NCI-H187 treated with DMSO at 0.1 percent for 48 hours (cell line): ENCODE measurements at places on chromosomes 11 and 22.

GRCh38 chr11:75350743-75351540 is 519 bp downstream of the ARRB1 start:
- no peak for DNase-seq

DNA sequence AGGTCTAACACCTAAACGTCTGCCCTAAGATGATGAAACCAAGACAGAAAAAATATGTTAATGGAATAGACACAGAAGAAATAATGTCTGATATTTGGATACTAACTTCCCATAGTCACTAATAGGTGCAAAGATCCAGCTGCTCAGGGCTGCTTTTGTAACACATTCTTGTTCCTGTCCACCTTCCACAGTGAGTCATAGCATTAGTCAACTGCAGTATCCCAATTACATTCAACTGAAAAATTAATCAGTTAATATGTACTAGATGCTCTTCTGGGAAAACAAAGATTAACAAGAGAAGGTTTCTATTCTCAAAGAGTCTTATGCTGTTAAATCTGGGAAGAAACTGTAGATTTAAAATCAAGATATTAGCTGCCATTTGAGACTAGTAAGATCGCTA is 47.6 kb downstream of the HEPHL1 start:
- DNase-seq, result no peak

GRCh38 chr11:70886676-70887541 is 365.5 kb downstream of the SHANK2 start:
- no peak for DNase-seq

DNA sequence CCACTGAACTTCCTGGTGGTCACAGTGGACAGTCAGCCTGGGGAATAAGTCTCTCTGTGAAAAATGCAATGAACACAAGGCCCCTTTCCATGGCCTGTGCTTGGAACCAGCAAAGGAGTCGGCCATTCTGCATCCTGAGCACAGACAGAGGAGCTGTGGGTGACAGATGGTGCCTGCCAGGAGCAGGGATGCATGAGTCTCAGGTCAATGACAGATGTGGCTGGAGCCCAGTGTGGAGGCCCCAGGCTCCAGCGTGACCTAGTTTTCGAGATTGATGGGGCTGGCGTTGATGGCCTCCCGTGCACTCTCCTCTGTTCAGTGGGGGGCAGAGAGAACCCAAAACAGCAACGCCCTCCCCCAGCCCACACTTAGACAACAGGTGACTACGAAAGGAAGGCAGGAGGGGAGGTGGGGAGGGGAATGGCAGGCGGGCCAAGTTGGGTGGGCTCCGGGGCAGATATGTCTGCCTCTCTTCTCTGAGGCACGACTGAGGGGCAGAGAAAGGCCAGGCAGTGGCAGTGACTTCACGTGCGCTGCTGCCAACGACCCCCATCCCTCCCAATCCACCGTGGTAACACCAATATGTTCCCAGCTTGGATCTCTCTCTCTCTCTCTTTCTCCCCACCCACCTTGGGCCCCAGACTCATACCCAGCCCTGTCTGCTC is 34.4 kb upstream of the CD5 start:
- no peak for DNase-seq

DNA sequence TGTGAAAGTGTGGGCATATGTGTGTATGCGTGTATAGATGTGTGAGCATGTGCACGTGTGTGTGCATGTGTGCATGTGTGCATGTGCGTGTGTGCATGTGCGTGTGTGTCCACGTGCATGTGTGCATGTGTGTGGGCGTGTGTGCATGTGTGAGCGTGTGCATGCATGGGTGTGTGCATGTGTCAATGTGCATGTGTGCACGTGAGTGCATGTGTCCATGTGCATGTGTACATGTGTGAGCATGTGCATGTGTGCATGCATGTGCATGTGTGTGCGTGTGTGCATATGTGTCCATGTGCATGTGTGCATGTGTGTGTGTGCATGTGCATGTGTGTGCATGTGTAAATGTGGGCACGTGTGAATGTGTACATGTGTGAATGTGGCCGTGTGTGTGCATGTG is 95.3 kb downstream of the ST3GAL4 start:
- DNase-seq, result no peak

DNA sequence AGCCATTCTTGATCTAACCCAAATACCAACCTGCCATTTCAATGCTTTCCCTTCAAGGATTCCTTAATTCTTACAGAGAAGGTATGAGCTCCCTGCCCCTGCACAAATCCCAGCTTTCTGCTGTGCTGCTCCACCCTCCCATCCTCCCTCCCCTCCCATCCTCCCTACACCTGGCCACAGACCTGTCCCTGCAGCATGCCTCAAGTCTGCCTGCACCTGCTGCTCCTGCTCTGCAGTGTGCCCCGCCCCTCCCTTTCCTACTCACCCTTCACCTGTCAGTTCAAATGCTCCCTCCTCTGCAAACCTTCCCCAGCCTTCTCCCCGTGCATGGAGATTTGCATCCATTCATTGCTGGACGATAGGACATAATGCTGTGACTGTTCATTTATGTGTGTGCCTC is 139.9 kb upstream of the NARS2 start:
- DNase-seq, result peak; percentile 84

DNA sequence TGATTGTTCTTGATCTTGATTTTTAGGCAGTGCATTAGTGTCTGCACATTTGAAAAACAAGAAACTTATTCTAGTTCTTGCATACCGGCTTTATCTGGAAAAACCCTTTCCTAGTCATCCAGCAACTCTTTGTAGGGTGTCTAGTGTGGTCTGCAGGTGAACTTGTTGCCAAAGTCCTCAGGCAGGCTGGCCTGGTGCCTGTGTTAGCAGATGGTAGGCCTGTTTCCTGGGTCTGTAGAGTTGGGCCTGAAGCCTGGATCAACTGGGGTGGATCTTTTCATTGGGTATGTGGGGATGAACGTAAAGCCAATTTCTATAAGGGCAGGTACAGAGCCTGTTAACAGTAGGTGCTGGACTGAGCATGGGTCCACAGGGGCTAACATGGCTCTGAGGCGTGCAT is 5.6 kb upstream of the GLYATL1 start:
- no peak for DNase-seq

- no peak for DNase-seq
Observed at GRCh38 chr11:59173964-59174663, 2.2 kb downstream of the DTX4 start.

- no peak for DNase-seq
Observed at GRCh38 chr22:35611891-35612576, 5.1 kb downstream of the MB start.

DNA sequence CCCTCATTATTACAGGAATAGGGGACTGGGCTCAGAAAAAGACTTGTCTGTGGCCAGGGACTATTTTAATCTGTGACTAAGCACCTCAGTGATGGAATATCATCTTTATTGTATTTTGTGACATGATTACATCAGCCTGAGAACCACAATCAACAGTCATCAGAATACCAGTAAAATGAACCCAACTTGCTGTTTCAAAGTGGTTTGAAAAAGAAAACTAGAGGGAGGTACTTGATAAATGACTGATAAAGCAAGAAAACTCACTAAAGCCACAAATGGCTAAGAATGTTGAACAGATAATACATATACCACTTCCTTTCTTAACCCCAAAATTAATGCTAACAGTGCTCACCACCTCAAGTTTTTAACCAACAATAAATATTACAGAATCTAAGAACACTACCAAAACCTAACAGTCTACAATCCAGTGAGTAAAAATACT is 155.7 kb downstream of the ATG16L2 start:
- no peak for DNase-seq

GRCh38 chr11:107140983-107141382 is 122.7 kb upstream of the GUCY1A2 start:
- no peak for DNase-seq

DNA sequence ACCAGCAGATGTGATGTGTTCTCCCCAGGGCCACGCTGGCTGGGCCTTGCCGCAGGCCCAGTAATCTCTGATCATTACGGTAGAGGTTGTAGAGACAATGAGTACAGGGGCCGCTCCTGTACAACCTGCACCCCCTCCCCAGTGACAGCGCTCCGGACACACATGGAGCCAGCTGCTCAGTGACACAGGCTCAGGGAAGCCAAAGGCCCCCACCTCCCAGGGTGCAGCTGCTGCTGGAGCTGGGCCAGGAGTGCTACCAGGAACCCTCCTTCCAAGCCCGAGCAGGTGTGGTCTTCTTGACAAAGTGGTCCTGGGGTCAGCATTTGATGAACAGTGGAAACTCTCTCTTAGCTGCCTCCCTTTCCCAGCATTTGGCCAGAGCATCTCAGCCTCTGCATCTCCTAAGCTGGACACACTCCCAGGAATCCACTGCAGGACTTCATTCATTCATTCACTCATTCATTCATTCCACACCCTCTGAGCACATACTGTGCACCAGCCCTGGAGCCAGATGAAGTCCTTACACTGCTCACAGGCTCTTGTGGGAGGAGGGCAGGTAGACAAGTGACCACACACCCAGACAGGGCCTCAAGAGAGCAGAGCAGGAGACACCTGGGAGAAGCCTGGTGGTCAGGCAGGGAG is 49.6 kb upstream of the MPEG1 start:
- DNase-seq, result no peak

DNA sequence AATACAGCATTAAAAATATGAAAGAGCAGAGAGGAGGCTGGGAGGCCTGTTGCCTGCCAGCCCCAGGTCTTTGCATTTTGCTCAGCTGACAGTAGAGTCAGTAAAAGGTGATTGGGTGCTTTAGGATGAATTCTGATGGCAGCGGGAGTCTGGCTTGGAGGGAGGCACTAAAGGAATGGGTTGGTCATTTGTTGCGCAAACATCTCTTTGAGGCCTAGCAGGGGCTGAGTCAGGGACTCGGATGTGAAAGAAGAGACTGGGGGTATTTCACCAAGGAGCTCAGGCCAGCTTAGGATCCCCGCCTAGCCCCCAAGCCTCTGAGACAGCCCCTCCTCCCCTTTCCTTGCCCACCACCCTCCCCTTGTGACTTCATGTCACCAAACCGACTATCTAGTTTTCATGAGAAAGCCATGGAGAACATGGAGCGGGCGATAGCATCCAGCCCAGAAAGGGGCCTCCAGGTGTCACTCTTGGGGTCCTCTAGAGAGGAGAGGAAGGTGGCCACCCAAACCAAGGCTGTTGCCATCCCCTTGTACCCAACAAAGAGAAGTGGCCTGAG is 9.7 kb downstream of the DGKZ start:
- DNase-seq, result no peak

DNA sequence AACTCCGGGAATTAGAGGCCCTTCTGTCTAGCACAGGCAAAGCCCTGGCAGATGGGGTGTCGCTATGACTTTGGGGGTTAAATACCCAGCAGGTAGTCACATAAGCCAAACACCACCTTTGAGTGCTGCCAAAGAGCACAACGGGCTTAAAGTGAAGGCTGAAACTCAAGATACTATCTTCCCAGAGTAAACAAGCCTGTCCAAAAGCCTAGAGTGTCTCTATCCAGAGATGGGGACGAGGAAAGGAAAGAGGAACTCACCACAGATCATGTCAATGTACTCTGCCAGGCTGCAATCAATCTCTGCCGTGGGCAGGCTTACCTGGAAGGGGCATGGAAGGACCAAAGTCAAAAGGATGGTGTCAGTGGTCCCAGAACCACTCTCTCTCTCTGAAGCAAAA is 14.5 kb downstream of the TMEM25 start:
- DNase-seq, result no peak

- no peak for DNase-seq
Observed at GRCh38 chr22:28413612-28414399, 265.8 kb downstream of the TTC28 start.

DNA sequence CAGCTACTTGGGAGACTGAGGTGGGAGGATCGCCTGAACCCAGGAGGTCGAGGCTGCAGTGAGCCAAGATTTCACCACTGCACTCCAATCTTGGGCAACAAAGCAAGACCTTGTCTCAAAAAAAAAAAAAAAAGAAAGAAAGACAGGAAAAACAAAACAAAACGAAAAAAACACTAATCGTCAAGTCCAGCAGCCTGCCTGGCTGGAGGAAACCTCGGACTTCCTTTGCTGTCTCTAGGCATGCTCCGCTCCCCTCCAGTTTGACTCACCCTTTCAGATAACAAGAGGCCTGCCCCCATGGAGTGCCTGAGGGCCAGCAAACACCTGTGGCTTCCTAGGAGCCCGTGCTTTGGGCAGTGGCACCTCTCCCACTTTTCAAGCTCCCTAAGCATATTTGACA is 28.8 kb upstream of the CHKA start:
- DNase-seq, result no peak

DNA sequence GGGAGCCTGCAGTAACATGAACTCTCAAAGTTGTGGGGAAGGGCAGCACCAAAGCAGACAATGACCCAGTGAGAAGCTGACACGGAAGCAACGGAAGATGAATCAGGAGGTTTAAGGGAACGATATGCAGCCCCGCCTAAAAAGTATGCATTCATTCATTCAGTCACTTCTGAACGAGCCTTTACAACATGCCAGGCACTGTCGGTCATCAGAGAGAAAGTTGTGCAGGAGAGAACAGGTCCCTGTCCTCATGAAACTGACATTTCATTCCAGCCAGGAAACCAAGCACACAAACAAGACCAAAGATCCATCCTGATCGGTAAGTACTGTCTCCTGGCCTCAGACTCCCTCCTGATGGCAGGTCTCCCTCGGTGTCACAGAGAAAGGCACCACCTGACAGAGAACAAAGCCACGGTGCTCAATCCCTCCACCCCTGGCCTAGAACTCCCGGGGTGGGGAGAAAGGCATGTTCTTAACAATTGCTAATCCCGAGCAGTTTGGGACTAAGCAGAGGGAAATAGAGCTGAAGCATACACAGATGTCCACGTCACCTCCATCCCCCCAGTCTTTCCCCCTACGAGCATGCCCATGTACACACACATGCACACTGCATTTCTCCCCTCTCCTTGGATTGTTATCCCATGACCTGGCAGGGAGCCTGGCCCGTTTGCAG is 49.3 kb downstream of the LRFN4 start:
- DNase-seq, result no peak

- no peak for DNase-seq
Observed at GRCh38 chr11:68870470-68870869, 28.8 kb upstream of the CPT1A start.

DNA sequence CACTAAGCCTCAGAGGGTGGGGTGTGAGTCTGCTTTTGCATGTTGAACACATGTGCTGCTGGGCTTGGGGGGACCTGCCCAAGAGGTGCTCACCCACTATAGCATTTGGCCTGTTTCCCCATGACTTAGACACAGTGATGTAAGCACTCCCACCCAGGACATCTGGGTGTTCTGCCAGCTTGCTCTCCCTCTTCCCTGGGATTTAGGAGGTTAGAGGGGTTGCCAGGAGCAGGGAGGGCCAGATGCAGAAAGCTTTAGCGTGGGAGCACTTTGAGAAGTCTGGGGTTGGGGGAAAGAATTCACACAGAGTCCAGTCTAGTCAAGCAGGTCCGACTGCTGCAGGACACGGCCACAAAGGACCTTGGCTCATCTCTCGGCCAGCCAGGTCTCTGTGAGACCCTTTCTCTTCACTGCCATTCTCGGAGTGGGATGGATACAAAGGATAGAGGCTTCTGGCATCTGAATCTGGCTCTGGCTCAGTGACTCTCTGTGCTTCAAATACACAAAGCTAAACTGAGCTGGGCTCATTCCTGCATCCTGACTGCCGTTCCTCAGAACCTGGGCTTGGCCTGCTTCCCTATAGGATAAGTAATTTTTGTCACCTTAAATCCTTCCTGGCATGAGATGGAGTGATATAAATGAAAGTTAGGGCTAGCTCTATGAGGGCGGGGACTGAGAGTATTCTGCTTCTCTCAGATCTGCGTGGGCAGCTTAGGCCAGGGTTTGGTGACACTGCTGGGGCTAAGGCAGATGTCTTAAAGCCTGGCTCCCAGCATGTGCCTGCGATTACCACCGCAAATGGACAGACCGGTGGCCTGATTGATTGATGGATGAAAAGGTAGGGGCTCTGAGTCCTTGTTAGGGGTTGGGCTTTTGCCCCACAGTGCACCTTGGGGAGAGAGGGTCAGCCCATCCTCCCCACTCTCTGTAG is 14.5 kb downstream of the USP2 start:
- no peak for DNase-seq
